ENCODE measurements at places on chromosomes 5 and 9.

DNA sequence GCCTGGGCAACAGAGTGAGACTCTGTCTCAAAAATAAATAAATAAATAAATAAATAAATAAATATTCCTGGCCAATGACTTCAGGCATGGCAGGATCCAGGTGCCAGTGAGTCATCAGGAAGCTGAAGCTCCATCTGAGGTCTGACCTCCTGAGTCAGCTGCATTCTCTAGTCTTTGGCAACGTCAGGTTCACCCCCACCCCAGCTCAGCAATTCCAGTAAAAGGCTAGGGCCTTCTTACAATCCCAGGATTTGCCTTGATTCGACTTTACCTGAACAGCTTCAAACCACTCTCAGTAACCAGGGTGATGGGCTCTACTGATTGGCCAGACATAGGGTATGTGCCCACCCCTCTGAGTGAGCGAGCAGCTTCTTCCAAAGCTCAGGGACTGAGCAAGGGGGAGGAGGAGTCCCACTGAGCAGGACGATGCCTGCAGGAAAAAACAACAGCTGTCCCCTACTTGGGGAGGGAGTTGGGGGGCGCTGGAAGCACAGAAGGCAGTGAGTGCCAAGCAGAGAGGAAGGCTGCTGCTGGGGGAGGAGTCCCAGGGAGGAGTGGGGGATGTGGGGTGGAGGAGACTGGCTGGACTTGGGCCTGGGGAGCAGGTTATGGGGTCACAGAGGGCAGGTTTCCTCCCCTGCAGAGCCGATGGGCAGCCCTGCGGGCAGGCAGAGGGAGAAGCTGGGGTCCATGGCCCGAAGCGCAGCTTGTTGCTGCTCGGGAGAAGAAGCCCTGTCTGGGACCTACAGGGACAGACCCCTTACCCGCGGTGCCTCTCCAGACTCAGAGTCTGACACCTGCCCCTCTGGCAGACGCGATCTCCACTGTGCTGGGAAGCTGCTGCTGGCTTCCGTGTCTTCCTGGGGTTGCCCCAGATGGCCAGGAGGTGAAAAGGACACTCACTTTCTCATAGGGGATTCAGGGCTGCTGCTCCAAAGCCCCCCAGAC is 25.9 kb upstream of the UNC5A start:
- DNase-seq: no peak

DNA sequence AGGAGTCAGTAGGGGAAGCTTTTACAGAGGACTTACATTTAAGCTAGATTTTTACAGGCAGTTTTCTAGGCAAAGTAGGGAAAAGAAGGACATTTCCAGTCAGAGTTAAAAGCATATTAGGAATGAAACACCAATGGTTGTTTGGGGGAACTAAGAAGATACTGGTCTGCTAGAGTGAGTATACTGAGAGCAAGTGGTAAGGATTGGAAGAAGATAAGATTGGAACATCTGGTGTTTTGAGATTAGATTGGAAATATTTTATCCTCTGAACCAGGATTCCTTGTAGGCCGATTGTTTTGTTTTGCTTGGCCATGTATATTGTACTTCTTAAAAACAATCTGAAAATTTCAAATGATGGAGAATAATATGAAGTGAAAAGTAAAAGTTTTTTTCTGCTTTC is 7.7 kb downstream of the FBXO38 start:
- no peak for DNase-seq

DNA sequence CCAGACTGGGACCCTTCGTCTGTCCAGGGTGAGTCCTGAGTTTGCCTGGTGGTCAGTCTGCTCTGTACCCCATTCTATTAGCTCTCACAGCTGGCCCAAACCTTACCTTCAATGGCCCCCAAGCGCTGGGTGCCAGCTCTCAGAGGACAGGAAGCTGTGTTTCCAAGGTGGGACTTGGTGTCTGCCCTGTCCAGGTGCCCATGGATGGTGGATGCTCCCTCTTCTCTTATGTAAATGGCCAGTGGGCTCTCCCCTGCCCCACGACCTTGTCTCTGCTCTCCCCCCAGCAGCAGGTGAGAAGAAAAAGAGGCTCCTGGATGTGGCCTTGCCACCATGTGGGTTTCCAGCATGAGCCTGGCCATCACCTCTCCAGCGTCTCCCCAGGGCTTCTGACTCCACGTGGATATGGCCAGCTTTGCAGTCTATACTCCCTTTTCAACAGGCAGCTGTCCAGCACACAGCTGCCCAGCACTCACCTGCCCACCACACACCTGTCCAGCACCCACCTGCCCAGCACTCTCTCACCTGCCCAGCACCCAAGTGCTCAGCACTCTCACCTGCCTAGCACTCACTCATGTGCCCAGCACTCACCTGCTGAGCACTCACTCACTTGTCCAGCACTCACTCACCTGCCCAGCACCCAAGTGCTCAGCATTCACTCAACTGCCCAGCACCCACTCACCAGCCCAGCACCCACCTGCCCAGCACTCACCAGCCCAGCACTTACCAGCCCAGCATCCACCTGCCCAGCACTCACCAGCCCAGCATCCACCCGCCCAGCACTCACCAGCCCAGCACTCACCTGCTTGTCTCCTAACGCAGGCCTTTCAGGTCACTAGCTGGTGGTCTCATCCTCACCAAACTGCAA is 136.2 kb upstream of the IRX2 start:
- DNase-seq: no peak

GRCh38 chr9:112447283-112447761 is 39.3 kb upstream of the KIAA1958 start:
- DNase-seq: no peak

DNA sequence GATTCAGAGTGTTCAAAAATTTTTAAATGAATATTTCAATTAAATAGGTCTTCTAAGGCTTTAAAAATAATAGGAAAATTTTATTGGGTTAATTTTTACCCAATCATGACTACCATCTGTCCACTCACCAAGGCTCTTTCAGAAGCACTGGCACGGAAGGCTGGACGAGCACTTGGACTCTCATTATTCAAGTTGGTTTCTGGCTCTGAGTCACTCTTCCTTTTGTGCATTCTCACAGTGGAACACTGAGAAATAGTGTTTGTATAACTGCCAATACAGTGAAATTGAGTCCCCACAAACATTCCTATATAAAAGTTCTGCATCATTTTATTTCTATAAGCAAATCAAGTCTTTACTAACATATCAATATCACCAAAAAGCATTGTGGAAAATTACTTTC is 1149.0 kb downstream of the EFNA5 start:
- no peak for DNase-seq

DNA sequence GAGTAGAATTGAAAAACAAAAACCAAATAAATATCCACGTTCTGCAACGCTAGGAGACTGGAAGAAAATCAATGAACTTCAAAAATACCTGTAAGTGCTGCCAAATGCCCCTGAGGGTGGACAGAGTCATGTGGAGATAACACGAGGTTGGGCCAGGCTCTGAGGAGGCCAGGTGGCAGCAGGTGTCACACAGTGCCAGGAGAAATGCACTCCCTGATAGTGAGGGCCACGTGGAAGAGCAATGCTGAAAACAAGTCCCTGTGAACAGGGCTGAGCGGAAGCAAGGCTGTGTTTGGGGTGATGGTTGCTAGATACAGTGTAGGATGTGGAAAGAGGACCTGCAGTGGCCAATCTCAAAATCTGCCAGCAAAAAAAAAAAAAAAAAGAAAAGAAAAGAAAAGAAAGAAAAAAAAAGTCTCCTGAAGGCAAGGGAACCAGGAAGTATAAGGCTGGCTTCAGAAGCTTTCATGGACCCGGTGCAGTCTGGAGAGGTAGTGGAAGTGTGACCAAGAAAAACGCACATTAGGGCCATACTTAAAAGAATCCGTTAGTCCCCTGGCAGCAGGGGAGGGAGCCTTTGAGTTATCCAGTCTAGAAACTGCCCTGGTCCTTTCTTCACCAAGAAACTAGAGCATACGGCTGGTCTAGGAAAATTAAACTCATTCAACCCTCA is 16.8 kb downstream of the C1QTNF3 start:
- peak; percentile 78 for DNase-seq

DNA sequence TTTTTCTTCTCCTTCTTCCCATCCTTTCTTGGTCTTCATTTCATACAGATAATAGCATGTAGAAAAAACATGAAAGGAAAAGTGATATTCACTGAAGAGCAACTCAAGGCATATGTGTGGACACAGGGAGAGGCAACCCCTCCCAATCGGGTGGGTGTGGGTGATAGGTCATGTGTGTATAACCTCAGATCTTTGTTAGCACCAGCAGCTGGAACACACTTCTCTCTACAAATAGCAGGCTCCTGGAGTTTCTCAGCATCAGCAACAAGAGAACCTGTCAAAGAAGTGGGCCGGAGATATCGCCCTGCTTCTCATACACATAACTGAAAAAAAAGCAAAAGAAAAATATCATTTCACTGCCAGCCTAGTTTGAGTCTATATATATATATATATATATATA is 426.4 kb downstream of the DTWD2 start:
- no peak for DNase-seq

GRCh38 chr5:179113945-179114641 is 53.9 kb downstream of the ZNF354C start:
- DNase-seq: no peak

- DNase-seq: no peak
Observed at GRCh38 chr5:19370655-19371386, 617.2 kb downstream of the CDH18 start.

DNA sequence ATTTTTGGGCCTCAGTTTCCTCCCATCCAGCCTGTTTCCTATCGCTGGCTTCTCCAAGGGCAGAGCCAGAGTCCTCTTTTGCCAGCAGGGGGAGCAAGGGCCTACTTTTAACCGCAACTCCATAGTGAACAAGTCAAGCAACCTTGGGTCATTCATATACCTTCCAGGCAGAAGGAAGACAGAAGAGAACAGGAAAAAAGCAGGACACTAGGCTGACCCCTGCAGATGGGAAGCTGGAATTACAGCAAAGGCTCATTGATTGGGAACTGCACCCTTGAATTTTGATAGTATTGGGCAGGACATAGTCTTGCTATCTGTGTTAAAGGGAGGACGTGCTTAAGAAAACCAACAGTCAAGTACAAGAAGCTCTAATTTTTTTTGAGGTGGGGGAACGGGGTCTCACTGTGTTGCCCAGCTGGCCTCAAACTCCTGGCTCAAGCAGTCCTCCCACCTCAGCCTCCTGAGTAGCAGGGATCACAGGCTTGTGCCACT is 30.1 kb downstream of the QRFP start:
- DNase-seq: peak; percentile 71

DNA sequence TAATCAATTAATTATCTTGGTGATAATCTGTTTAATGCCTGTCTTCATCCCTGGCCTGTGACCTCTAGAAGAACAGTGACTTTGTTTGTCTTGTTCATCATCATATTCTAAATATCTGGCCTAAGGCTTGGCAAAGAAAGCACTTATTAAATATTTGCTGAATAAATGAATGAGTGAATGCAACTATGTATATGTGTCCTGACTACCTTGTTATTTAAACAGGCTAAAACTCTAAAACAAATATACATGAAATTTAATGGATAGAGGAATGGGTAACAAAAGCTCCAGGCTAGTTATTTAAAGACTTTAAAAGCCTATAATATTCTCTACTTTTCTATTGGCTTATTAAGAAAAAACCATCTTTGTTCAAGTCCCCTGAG is 91.7 kb upstream of the CER1 start:
- DNase-seq: no peak

DNA sequence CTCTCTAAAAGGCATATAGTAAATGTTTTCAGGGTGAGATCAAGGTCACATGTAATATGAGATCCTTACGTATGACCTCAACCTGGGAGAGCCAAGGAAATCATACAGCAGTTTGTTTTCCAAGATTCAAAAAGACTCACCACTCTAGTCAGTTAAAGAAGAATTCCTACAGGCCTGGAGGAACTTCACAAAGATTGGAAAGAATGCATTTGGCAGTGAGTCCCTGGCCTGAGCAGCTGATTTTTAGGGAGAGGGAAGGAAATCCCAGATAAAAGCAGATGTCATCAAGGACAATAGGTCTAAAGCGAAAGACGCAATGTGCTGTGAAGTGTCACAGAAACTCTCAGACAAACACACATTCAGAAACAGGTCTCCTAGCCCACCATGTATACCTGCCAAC is 424.0 kb upstream of the ZNF462 start:
- DNase-seq: no peak

DNA sequence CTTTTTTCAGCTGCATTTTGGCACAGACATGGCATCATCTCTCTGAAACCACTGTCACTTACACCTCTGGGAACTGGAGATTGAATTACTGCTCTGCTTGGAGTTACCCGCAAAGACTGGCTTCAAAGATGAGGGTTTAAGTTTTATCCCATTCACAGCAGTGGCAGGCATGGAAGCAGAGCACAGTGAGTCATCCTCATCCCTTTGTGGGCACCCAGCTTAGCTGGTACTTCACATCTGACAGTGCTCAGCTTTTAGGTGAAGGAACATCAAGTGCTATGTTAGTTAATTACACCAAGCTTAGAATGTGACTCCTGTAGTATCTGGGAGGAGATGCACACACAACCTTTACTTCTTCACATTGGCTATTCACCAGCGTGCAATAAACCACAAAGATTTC is 24.8 kb upstream of the ALDH1A1 start:
- no peak for DNase-seq

DNA sequence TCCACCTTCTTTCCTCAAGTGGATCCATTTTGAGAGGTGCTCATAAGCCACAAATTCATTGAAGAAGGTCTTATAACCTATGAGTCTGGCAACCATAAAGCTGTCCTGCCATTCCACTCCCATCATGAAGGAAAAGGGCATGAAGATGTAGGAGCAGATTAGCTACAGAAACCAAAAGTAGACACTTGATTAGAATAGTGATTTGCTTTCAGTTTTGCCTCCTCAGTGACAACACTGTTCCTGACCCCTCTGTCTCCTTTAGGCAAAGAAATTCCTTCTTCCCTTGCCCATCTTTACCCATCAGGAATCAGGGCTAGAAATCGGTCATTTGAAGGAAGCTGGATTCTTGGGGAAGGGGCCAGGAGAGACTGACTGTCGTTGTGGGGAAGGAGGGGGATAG is 55.2 kb downstream of the SLC28A3 start:
- no peak for DNase-seq

DNA sequence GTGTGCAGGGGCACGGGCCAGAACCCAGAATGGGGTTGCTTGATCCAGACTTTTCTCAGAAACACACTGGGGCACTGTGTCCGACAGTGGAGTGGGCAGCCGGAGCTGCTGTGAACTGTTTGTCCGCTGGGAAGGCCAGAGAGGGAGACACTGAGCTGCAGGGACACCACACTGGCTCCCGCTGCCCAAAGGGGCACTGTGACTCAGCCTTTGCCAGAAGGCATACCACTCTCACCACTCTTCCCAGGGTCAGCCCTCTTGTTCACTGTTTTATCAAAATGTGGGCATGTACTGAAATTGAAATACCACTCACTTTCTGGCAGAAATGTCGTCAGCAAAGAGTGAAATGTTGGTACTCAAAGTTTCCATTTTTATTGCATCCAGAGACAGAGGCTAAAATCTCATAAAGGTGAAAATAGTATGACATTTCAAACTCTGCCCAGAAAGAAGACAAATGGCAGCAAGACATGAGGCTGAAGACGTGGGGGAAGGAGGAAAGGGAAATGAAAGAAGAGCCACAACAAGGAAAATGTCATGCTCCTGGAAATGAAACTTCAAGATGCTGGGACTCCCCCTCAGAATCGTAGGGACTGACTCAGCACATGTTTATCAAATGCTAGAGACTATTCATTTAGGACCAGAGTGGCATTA is 4.5 kb upstream of the IL7R start:
- no peak for DNase-seq

- DNase-seq: peak; percentile 19
Observed at GRCh38 chr9:123481209-123481865, 125.3 kb downstream of the CRB2 start.

Measured in NCI-H2081 (cell line).